Right renal pelvis (tissue), 4 donors: ENCODE measurements at places on chromosomes 16 and 17. TPM values are rescaled to one million over a fixed set of nuclear protein-coding genes. Genes with fewer than 3 reads are reported as not detected.
A peak's percentile ranks its signal among the peaks of the same experiment; 100 is the strongest.

Gene TNFRSF13B
- not detected for polyA plus RNA-seq

Gene AHSP
- polyA plus RNA-seq = 6.9 TPM

Gene KRT31
- not detected for polyA plus RNA-seq

Gene KRT33B
- not detected for polyA plus RNA-seq

Gene NPIPB6
- polyA plus RNA-seq = 1.7 TPM

Gene ACSM2A
- 60.4 TPM for polyA plus RNA-seq

Gene PRSS36
- 1.4 TPM for polyA plus RNA-seq

Gene POLR2C
- polyA plus RNA-seq = 86.2 TPM

Gene KRT33A
- polyA plus RNA-seq = not detected

- DNase-seq = no peak
Measured at GRCh38 chr17:76696763-76697701, 13.7 kb downstream of the MXRA7 start.

DNA sequence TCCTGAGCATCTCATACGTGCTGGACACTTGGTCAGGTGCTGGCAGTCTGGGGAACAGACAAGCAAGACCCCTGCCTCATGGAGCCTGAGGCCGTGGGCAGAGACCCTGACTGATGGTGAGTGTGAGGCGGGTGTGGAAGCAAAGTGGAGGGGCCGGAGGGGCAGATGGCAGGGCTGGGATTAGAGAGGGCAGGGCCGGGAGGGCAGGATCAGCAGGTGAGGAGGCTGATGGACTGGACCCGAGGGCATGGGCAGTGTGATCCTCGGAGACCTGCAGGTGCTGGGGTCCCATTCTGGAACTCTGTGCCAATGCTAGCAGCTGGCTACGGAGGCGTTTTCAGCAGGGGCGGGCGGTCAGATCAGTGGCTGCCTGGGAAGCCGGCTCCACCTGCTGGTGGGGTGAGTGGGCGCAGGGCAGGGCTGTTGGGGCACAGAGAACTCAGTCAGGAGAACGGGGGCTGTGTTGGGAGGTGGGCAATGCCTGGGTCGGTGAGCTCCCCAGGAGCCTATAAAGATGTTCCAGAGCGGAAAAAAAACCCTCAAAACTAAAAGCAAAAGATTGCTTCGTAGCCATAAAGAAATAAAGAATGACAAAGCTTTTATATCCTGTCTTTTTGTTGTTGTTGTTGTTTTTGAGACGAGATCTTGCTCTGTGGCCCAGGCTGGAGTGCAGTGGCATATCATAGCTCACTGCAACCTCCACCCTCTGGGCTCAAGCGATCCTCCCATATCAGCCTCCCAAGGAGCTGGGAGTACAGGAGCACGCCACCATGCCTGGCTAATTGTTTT lies 8.9 kb upstream of the C16orf74 start:
- DNase-seq = no peak

- no peak for DNase-seq
Measured at GRCh38 chr17:9824094-9824493, 1.6 kb upstream of the GLP2R start.

GRCh38 chr16:9119795-9120194 lies 28.4 kb downstream of the HAPSTR1 start:
- DNase-seq = no peak

- no peak for DNase-seq
Measured at GRCh38 chr17:36608280-36608679, 6.9 kb downstream of the MRM1 start.

GRCh38 chr16:48959204-48959603 lies 322.4 kb downstream of the CBLN1 start:
- no peak for DNase-seq

DNA sequence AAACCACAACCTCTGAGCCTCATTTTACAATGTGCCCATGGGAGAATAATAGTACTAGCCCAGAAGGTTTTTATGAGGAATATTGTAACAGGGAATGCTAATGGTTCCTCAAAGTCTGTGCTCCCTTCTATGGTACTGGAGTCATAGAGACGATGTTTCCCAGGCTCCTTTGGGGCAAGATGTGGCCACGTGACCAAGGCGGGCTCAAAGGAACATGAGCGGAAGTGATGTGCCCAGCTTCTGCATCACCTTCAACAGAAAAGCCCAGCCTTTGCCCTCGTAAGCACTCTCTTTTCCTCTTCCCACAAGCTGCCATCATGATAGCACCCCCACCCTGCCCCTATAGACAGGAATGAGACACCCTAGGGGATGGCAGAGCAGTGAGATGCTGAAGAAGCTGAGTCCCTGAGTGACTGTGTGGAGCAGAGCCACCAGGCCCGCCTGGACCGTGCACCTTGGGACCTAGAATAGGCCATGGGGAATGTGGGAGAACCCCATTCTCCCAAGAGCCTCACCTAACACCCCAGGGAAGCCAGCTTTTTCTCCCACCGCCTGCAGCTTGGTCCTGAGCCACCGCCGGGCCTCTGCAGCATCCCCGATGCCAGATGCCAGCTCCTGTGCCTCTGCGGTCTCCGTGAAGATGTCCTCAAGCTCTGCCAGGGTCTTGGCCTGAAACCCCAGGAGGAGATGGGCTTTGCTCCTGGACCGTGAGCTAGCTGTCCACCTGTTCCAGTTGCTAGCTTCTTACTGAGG lies 22.2 kb upstream of the PIK3R6 start:
- no peak for DNase-seq

DNA sequence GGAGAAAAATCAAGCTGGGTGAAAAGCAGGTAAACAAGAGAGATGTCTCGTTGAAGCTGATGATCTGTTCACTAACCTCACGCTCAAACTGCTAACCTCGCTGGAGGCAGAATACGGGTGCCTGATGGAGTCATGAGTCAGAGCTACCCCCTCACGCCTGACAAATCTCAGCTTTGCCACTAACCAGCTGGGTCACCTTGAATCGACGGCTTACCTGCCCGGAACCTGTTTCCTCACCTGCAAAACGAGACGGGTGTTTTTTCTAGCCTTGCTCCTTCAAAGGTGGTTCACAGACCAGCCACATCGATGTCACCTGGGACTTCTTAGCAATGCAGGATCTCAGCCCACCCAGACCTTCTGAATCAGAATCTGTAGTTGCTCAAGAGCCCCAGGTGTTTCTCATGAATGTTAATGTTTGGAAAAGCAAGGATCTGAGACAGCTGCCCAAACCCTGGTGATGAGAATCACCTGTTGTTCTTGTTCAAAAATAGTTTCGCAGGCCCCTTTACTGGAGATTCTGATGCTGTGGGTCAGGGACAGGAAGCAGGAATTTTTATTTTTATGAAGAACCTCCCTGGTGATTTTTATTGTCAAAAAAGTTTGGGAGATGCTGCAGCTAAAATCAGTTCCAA lies 56.9 kb downstream of the MARCHF10 start:
- no peak for DNase-seq

- DNase-seq = no peak
Measured at GRCh38 chr17:80649672-80650330, 105.2 kb downstream of the RPTOR start.

GRCh38 chr17:82236142-82236971 lies 7.5 kb downstream of the SLC16A3 start:
- DNase-seq = no peak

- DNase-seq = no peak
Measured at GRCh38 chr16:57263541-57264351, 18.7 kb downstream of the ARL2BP start.

DNA sequence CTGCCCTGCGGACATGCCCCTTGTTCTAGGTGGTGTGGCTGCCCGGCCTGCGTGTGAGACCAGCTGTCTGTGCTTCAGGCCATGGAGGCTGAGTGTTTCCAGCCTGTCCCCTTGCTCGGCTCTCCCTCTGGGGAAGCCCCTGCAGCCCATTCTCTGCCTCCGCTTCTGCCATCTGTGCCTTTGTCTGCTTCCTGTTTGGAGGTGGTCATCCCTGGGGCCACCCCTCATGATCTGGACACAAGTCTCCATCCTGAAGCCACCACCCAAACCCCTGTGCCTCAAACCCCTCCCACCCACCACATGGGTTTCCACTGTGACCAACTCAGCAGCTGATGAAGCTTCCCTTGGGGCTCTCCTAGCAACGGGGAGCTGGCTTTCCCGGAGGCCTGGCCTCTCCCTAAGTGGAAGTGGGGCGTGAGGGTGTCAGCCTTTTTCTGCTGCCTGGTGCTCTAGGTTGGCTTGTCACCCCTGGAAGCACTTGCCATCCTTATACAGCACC lies 184.9 kb downstream of the SEC14L1 start:
- no peak for DNase-seq

GRCh38 chr16:58264961-58265479 lies 29.8 kb downstream of the PRSS54 start:
- no peak for DNase-seq

DNA sequence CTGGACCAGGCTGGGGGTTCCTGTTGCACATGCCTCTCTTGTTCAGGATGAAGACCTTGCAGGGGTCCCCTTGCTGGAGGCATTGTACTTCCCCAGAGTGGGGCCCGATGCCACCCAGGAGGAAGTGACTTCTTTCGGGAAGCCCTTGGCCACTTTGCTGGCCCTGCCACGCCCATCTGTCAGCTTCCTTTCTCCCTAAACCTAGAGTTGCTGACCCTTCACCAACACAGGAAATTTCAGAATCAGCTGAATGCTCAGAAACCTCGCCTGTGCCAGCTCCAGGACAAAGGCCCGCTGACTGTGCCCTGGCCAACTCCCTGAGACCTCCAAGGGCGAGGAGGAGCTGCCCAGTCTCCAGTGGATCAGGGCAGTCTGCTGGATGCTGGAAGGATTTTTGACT lies 26.7 kb downstream of the WNT9B start:
- DNase-seq = no peak

- no peak for DNase-seq
Measured at GRCh38 chr16:88782454-88783390, 2.3 kb downstream of the PIEZO1 start.

DNA sequence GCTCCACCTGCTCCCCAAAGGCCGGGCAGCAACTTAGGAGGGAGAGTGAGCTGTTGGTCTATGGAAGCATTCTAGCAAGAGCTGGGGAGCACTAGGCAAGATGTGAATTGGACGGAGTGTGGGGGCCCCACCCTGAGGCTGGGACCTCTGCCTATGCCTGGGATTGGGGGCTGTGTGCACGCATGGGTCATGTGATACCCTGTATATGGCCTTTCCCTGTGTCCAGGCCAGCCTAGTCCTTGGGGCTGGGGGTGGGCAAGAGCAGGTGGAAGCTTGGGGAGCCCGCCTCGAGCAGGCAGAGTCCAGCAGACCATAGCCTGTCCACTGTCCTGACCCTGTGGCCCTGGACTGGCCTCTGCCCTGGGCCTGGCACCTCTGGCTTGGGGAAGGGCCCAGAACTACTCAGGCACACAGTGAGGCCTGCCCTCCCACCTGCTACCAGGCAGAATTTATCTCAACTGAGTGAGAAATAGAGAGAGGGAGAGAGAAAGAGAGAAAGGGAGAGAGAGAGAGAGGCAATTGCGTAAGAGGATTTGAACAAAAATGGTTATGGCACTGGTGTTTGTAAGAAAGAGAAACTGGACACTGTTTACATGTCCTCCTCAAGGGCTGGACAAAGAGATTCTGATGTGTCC lies 19.1 kb downstream of the PDP2 start:
- DNase-seq = no peak

DNA sequence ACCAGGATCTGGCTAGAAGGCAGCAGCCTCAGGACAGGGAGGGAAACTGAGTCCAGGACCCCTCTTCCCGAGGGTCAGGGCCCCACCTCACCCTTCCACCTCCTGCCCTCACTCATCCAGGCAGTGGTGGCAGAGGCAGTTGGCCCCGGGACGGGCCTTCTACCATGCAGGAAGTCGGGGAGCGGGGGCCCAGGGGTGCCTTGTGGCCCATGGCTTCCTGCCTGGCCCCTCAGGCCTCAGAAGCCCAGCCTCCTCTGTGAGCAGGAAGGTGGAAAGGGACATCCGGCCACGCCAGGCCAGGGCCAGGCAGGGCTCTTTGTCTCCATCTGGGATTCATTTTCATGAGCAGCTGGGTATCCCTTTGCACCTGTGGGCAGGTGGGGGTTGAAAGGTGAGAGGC lies 58.5 kb downstream of the BAHCC1 start:
- no peak for DNase-seq

- DNase-seq = no peak
Measured at GRCh38 chr16:30458561-30459394, 13.1 kb upstream of the SEPHS2 start.

GRCh38 chr17:57761887-57762286 lies 16.8 kb upstream of the CCDC182 start:
- DNase-seq = no peak

GRCh38 chr17:49106321-49107210 lies 26.0 kb upstream of the B4GALNT2 start:
- DNase-seq = no peak

- peak; percentile 81 for DNase-seq
Measured at GRCh38 chr16:30896261-30896888, at the start of gene CTF1. Gene CTF1 (plus strand): TSS chr16:30896614. CDS start chr16:30896644, 30 bp downstream.

DNA sequence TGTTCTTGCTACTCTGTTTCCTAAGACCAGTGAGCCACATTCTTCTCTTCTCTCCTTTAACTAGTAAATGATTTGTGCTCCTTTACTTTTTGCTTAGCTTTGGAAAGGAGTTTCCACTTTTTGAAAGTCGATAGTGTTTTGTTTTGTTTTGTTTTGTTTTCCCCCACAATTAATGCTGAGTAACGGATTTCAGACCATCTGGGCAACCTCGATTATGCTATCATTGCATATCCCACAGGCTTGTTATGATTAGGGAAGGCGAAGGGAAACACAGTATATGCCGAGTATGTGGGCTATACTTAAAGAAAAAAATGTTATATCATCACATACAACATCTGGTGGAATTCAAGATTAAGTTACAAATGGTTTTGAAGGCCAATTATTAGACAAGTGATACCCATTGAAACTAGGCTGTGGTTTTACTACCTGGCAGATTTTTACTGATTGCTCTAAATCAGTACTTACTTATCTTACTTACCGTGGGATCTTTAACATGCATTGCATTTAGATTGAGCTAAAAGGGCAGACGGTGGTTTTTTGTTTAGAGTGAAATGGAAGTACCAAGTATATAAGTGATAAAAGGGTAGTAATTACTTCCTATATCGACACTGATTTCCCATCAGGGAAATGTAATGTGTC lies 361.3 kb upstream of the SOX9 start:
- no peak for DNase-seq

DNA sequence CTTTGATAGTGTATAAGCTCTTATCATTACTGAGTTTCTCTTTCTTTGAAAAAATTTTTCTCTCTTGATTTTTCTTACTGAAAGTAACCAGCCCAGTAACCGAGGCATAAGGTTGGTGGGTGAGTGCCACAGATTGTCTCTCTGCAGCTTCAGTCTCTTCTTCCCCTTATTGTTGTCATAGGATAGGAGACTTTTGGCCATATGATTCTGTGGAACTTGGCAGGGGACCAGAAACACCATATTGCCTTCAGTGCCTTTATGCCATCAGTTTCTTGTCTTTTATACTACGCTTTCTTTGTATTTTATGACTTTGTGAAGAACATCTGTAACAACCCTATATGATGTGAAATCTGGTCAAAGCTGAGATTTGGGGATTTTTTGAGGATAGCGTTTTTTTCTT lies 341.6 kb upstream of the TBX2 start:
- no peak for DNase-seq

DNA sequence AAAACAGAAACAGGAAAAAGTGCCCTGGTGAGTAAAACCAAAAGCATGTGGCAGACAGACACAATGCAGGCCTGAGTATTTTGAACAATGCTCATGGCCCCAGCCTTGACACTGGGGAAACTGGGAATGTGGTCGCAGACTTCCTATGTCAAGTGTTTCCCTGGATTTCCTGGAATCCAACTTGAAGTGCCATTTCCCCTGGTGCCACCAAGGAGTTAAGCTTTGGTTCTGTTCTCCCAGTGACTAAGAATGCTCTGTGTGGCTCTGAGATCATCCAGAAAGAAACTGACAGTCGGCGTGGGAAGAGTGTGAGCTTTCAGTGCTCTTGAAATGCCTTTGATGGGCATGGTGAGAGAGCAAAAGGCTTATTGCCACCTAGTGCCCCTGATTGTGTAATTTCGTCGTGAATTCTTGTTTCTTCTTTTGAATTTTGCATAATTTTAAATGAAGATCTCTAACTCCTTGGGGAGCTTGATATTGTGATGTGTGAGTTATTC lies 96.0 kb downstream of the YPEL2 start:
- no peak for DNase-seq
